Activated T-cell treated with anti-CD3 and anti-CD28 coated beads for 48 hours (primary cell): ENCODE measurements at places on chromosomes 3 and 15.

- DNase-seq, result no peak
Measured at GRCh38 chr3:35966629-35967464, 327.5 kb downstream of the ARPP21 start.

GRCh38 chr15:74438206-74438605 is 4.4 kb upstream of the SEMA7A start:
- no peak for DNase-seq

DNA sequence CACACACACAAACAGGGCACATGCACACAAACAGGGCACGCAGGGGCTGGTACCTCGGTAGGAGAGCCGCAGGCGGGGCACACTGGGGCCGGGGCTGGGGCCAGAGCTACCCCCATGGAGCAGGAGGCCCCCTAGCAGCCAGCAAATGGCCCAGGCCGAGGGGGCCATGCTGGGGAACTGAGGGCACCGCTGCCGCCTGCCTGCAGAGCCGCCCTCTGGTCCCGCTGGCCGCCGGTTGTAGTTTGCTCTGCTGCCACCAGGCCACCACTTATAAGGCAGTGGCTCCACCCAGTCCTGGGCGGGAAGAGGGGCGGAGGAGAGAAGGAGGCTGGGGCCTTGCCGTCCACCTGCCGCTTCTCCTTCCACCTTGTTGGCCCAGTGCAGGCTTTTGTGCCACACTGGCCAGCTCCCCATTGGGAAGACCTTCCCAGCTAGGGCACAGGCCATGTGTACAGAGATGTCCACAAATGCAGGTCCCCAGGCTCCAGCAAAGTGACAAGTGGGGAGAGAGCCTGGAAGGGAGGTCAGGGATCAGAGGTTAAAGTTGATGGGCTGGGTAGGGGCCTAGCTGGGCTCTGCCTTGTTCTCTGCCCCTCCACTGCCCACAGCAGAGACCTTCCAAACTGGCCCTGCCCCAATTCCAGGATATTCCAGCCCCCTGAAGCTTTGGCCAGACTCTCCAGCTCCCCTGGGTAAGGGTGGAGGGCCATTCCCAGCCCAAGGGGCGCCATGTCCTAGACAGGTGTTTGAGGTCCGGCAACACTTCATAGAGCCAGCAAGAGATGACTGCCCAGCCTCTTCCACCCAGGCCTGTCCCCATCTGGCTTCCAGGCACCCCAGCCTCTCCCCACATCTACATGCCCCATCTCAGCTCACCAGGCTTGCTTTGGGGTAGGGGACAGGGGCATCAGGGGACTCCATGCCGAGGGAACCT is at the start of gene SEMA3G:
Gene SEMA3G (minus strand): TSS at position 244 of the 934 bp plus-strand sequence. CDS start 76 bp downstream, at position 168.
- DNase-seq, result peak; percentile 77

GRCh38 chr3:55000953-55001352 is 73.1 kb upstream of the LRTM1 start:
- DNase-seq, result no peak

DNA sequence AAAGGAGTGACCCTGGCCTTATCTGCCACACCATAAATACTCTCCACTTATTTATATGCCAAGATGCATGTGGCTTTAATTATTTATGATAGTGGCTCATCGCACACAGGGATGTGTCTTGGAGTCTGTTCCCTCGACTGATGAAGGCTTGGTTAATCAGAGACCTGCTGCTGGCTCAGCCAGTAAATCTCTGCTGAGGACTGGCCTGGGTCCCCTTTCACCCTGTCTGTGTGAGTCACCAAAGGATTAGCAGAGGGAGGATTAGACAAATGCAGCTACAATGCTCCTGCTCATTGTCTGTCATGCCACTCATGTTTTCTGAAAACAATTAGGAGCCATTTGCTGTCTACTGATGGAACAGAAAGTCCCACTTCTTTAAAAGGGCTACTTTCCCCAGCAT is 226.8 kb downstream of the NTRK3 start:
- no peak for DNase-seq

DNA sequence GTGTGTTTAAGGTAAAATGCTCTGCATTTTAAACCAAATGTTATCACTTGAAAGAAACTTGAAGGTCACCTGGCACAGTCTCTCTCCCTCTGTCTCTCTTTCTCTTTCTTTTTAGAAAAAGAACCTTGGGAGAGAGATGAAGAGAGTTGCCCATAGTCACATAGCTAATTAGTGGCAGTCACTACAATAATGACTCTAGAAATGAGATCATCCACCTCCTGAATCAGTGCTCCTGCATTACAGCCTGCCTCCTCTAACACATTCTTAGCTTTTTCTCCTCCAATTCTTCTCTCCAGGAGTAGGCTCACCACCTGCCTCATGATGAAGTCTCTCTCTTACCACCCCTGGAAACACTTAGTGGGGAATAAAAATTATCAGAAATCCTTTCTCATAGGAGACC is 2.5 kb downstream of the MYH15 start:
- no peak for DNase-seq

GRCh38 chr3:142609136-142609535 is 12.9 kb downstream of the PLS1 start:
- DNase-seq, result no peak

DNA sequence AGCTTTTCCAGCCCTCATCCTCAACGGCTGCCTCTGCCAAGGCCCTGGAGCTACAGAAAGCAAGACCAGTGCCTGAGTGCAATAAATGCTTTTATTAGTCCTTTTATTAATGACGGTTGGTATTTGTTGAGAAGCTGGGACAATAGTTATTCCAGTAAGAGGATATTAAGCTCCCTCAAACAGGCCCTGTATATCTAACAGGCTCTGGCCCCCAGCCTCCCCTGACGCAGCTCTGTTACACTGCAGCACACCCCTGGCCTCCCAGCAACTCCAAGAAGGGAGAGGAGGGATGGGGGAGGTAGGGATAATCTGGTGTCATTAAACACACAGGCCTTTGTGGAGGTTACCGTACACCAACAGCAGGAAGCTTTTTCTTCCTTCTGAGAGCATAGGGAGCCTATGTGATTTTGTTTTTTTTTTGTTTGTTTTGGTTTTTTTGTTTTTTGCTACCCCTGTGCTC is 30.8 kb upstream of the MAGEF1 start:
- no peak for DNase-seq

DNA sequence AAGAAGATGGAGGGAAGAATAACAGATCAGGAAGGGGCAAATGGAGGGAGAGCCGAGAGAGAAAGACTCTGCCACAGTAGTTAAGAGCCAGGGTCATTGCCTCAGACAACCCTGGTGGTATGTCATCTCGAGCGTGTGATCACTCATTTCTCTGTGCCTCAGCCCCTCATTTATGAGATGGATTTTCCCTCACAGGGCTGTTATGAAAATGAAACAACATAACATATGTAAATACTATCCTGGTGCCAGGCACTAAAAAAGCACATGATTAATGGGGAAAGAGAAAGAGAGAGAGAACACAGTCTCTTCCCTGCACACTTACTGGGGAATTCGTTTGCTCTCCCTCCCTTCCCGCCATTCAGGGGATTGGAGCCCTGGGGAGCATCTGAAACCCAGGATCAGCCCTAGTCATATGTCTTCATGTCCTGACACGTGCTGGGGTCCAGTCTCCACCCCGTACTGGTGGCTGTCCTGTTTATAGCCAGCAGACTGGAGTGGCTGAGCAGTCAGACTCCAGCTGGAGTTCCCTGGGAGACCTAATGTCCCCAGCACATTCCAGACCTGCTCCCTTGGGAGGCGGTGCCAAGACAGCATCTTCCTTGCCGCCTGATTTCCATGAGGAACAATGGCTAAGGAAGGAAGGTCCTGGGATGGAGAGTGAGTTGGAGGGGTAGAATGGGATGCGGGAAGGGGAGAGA is 14.7 kb upstream of the AMOTL2 start:
- DNase-seq, result no peak

GRCh38 chr3:29764603-29765254 is 483.9 kb downstream of the RBMS3 start:
- DNase-seq, result no peak

- no peak for DNase-seq
Measured at GRCh38 chr3:18127174-18127858, 297.8 kb downstream of the SATB1 start.

DNA sequence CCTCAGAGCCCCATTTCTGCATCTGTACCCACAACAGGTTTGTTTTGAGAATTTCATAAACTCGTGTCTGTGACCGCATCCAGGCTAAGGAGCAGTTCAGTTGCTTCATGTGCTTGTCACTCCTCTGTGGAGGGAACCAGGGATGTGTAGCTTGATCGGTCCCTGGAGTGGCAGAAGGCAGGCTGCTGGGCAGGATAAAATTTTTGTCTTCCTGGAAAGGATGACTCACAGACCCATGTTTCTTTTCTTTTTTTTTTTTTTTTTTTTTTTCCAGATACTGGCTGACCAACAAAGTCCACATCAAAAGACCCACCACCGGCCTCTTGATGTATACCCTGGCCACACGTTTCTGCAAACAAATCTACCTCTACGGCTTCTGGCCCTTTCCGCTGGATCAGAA is 70.1 kb downstream of the ST8SIA2 start:
- DNase-seq, result no peak

DNA sequence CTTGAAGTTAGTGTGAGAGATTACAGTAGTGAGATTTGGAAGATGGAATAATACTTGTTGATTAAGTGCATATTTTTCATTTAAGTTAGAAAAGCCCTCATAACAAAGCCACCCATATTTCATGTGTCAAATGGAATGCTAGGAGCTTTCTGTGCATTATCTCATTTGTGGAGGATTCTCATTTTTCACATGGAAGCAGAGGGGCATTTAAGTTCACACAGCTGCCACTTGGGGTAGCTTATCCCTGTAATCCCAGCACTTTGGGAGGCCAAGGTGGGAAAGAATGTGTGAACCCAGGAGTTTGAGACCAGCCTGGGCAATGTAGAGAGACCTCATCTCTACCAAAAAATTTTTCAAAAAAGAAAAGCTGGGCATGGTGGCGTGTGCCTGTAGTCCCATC is 55.2 kb downstream of the RAB7A start:
- DNase-seq, result no peak

GRCh38 chr3:183158113-183158512 is 4.4 kb downstream of the LAMP3 start:
- no peak for DNase-seq
